ENCODE measurements at places on chromosomes 13 and 19. TPM values are rescaled to one million over a fixed set of nuclear protein-coding genes. Genes with fewer than 3 reads are reported as not detected.

- no peak for DNase-seq
Measured at GRCh38 chr13:41643507-41643906, 186.2 kb downstream of the RGCC start.

DNA sequence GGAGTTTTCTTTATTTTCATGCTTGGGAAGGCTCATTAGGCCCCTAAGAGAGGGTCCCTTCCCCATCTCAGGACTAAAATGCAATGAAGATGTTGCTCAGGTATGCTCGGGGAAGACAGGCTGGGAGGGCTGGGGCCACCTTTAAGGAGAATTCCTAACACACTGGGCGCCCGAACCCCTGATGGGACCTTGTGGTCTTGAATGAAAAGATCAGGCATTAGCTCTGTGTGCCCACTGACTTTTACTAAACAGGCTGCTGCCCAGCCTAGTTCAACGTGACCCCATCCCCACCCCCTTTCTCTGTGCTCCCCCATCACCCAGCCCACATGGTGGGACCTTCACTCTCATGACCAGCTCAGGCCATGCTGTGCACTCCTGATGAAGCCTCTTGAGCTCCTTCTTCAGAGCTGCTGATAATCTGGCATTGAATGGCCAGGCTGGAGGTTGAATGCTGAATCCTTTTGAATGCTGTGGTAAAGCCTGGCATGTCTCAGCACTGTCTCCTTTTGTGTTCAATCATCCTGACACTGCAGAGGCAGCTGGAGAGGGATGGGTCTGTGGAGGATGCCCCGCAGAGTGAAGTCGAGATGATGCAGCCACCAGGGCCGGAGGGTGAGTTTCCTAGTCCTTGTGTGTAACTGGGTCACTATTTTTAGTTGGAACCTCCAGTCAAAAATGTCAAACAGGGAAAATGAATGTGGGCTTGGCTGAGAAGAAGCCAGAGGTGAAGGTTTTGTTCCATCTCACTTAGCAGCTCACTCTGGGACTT, 209.1 kb downstream of the UQCRFS1 start:
- DNase-seq, result no peak

GARRE1 gene
- total RNA-seq, result 20.7 TPM

DNA sequence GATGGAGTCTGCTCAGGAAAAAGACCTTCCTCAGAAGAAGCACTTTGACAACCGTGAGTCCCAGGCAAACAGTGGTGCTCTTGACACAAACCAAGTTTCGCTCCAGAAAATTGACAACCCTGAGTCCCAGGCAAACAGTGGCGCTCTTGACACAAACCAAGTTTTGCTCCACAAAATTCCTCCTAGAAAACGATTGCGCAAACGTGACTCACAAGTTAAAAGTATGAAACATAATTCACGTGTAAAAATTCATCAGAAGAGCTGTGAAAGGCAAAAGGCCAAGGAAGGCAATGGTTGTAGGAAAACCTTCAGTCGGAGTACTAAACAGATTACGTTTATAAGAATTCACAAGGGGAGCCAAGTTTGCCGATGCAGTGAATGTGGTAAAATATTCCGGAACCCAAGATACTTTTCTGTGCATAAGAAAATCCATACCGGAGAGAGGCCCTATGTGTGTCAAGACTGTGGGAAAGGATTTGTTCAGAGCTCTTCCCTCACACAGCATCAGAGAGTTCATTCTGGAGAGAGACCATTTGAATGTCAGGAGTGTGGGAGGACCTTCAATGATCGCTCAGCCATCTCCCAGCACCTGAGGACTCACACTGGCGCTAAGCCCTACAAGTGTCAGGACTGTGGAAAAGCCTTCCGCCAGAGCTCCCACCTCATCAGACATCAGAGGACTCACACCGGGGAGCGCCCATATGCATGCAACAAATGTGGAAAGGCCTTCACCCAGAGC, 16.2 kb upstream of the ZNF544 start:
- no peak for DNase-seq

CAPNS1 gene
- 103 TPM for total RNA-seq

DNA sequence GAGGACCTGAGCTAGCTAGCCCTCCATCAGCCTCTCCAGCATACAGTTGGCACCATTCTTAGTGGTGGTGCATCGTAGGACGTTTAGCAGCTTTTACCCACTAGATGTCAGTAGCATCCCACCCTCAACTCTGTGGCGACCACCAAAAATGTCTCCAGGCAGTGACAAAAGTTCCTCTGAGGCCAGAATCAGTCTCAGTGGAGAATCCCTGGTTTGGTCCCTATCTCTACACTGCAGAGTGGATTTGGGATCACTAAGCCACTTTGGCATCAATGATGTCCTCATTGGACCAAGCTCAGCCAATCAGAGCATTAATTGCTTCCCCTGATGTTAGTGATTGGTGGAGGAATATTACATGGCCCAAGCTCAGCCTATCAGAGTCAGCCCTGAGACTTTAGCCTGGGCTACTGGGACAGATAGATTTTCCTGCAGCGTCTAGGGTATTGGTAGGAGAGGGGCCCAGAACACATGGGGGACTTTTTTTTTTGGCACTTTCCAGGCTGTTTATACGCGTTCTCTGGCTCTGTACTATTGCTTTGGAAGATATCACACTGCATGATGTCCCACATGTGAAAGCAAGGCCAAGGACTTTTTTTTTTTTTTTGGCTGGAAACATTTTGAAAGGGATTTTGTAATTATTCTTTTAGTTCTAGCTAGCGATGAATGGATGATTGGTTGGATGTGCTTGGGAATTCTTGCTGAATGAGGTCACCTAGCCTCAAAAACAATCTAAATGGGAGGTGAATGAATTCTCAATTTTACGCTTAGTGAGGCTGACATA, 7.0 kb downstream of the TMEM221 start:
- no peak for DNase-seq

- DNase-seq, result no peak
Measured at GRCh38 chr19:17104679-17105078, 29.1 kb downstream of the MYO9B start.
